ENCODE measurements at places on chromosomes 7 and 10. TPM values are rescaled to one million over a fixed set of nuclear protein-coding genes. Genes with fewer than 3 reads are reported as not detected.

Gene NUTM2B
- total RNA-seq = 2.1 TPM

DNA sequence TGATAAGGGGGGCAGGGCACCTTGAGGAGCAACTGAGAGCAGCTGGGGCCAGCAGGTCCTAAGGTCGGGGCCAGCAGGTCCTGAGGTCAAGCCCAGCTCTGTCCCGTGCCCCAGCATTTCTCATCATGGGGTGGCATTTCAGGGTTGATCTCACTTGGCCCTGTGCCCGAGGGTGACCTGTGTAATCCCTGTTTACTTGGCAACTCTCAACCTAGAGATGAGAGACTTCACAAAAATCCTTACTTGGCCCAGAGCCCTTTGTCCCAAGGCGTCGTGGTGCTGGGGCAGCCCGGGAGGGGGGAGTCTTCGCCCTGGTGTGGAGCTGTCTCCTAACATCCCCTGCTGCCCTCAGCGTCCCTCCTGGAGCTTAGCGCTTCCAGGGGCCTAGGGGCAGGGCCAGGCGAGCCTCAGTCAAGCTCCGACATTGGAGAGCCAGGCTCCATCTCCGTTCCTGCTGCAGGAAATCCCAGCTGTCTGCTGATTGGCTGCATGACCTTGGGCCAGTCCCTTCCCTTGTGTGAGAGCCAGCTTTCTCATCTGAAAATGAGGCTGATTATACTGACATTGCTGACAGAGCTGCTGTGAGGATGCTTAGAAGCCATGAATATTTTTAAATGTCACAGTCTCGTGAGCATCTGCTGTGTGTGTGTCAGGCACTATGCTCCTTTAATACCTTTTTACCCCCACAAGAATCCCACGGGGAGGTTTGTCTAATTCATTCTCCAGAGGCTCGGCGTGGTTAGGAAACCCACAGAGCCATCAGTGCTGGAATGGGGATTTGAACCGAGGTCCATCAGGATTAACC is 94.3 kb downstream of the ZMIZ1 start:
- no peak overlapping the region for H3K4me3 ChIP-seq
- no peaks in the 10 kb centered on the region for H3K27me3 ChIP-seq
- no peak for DNase-seq
- no peak overlapping the region for H3K27ac ChIP-seq

Gene ZNF680
- 12.2 TPM for total RNA-seq

Gene DLG5
- 45.7 TPM for total RNA-seq

Data from cardiac muscle cell (in vitro differentiated cells and primary cell).